ENCODE measurements at places on chromosomes 7 and 10.

DNA sequence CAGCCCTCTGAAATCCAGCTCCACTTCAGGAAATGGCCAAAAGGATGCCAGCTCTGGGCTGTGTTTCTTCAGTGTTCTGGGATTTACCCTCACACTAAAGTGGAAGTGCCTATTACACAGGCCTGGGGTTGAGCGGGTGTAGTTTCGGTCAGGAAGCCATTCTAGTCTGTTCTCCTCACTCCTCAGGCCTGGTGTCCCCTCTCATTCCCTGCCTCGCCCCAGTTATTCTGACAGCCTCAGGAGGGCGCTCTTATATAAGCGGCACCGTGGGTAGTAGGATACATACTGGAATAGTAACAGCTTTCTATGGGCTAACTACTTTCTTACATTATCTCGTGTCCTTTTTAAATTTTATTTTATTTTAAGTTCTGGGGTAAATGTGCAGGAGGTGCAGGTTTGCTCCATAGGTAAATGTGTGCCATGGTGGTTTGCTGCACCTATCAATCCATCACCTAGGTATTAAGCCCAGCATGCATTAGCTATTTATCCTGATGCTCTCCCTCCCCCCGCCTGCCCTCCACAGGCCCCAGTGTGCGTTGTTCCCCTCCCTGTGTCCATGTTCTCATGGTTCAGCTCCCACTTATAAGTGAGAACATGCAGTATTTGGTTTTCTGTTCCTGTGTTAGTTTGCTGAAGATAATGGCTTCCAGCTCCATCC, 12.2 kb upstream of the LGI1 start:
- DNase-seq: no peak

GRCh38 chr10:133397938-133398337, 4.0 kb downstream of the MTG1 start:
- DNase-seq: no peak

- DNase-seq: no peak
These were observed 28.9 kb upstream of the TRIM8 start for GRCh38 chr10:102615361-102615760.

GRCh38 chr7:519484-520390, at the start of gene PDGFA:
TSS of gene PDGFA (minus strand) at chr7:519846. CDS start at chr7:519001, 845 bp downstream.
- peak; percentile 74 for DNase-seq

GRCh38 chr10:125333209-125333591, 172.8 kb upstream of the CTBP2 start:
- peak; percentile 19 for DNase-seq

All from mammary epithelial cell (primary cell).